ENCODE measurements at places on chromosomes 3 and 15.

- no peak for DNase-seq
Observed at GRCh38 chr3:2910997-2911396, 199.2 kb downstream of the IL5RA start.

- DNase-seq, result no peak
Observed at GRCh38 chr3:170600005-170600624, 14.2 kb upstream of the SLC7A14 start.

GRCh38 chr15:77030928-77031375 lies 36.0 kb downstream of the PSTPIP1 start:
- no peak for DNase-seq

GRCh38 chr3:138219255-138219654 lies 32.2 kb downstream of the ARMC8 start:
- DNase-seq, result no peak

DNA sequence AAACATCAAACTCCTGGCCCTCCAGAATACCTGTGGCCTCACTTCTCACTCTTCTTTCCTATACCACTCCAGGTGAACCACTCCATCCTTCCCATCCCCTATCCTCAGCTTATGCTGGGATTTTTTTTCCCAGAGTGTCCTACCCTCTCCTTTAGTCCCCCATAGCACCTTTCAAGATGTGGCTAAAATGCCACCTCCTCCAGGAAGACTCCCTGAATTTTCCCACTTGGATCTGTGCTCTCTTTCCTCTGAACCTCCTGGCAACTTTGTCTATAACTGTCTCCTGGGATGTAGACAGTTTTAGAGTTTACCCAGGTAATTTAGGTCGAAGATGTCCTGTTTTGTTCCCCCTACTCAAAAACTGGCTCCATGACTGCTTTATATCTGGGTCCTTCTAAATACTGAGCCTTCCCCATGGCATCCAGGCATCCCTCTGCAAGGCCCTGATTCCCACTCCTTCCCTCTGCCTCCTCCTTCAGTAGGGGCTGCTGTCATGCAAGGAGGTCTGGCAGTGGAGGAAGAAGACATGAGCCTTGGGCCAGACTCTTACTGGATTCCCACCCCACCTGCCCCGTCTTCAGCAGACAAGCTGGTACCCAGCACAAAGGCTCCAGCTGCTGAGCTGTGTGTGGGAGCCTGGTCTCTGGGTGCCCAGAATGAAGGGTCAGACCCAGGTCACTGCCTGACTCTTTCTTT lies 161.5 kb downstream of the SMAD6 start:
- DNase-seq, result no peak

DNA sequence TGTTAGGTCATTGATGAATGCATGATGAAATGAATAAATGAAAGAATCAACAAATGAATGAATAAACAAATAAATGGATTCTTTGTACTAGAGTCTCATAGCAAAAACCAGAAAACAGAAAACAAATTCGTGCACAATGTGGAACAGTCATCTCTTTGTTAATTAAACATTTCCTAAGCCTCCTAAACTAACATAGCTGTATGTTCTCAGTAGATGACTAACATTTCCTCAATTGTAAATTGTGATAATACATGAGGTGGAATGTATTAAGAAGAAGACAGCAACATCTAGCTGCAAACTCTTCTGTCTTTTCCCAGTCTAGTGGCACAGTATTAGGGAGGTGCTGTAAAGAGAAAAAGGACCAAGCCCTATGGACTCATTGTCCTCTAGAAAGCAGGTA lies 1021.0 kb downstream of the MCTP2 start:
- no peak for DNase-seq

DNA sequence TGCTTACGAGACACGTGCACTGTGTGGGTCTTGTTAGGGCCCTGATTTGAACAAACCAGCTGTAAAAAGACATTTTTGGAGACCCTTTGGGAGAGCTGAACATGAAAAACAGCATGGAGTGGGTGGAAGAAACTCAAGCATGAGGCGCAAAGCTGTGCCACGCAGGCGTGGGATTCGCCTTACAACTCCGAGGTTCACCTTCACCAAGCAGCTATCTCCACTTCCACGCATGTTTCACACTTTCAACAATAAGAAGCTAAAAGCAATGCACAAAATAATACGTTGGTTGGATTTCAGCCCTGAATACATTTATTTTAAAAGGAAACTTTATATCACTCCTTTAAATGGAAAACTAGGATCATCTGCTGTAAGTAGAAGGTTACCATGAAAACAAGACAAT lies 42.5 kb downstream of the IQSEC1 start:
- no peak for DNase-seq

DNA sequence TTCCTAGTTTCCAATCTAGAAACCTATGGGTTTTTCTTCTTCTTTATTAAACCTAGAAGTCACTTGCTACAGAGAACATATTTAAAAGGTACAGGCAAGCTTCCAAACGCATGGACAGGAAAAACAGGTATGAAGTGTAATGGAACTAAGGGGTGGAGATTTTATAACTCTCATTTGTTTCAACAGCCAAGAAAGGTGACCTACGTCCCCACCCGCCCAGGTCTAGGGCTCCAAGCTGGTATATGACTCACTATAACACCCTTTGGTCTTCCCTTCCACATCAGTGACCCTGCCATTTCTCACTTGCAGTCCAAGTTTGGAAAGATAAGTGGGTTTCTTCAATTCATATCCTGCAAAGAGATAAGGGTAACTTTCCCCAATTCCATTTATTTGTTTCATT lies 6.0 kb upstream of the LIPH start:
- DNase-seq, result no peak

DNA sequence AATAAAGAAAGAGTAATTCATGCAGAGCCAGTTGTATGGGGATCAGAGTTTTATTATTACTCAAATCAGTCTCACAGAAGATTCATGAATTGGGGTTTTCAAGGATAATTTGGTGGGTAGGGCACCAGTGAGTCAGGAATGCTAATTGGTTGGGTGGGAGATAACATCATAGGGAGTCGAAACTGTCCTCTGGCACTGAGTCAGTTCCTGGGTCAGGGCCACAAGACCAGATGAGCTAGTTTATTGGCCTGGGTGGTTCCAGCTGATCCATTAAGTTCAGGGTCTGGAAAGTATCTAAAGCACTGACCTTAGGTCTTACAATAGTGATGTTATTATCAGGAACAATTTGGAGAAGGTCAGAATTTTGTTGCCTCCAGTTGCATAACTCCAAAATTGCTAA lies 998.6 kb upstream of the EPHA6 start:
- no peak for DNase-seq

- DNase-seq, result peak; percentile 1
Observed at GRCh38 chr15:26449291-26449690, 323.6 kb downstream of the GABRB3 start.

DNA sequence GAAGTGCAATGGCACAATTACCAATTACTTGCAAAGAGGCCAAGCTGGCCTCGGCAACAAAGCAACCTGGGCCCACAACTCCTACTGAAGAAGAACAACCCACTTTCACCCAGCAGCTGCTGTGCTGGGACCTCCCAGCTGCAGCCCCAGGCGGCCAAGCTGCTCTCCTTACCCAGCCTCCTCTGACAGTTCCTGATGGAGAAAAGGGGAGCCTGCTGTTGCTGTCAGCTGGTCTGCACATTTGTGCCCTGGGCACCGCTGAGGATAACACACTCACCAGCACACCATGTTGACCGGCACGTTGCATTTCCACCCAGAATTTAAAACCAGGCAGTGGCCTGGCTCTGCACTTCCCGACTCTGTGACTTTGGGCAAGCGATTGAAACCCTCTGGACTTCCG lies 33.6 kb downstream of the SSUH2 start:
- no peak for DNase-seq

GRCh38 chr3:126926684-126927400 lies 56.1 kb upstream of the PLXNA1 start:
- DNase-seq, result peak; percentile 78

DNA sequence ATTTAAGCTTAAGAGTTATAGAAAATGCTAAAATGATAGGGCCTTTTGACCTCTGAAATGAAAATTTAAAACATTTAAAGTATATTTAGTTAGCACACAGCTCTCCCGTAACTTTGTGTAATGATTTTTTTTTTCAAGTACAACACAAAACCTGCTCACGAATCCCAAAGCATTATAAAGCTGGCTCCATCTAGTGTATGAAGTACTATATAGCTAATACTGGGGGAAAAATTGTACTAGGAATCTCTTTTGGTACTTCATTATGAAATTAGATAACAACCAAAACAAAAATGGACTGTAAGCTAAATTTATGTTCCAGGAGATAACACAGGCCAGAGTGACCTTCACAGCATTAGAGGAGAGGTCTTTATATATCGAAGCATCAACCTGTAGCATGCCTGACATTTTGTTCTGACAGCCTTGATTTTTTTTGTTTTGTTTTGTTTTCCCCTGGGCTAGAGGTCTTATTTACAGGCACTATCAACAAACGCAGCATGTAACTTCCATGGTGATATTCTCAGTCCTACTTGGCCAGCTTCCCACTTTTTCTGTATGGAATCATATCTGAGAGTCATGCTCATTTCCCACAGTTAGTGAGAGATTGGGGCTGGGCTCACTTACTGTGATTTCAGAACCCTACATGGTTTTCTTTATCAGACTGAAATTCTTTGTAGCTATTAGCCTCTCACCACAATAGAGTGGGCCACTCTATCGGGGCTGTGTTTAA lies 116.3 kb downstream of the MITF start:
- DNase-seq, result peak; percentile 41

GRCh38 chr15:28030801-28031200 lies 68.3 kb downstream of the OCA2 start:
- DNase-seq, result no peak

GRCh38 chr3:66823532-66823931 lies 174.6 kb upstream of the KBTBD8 start:
- DNase-seq, result no peak

DNA sequence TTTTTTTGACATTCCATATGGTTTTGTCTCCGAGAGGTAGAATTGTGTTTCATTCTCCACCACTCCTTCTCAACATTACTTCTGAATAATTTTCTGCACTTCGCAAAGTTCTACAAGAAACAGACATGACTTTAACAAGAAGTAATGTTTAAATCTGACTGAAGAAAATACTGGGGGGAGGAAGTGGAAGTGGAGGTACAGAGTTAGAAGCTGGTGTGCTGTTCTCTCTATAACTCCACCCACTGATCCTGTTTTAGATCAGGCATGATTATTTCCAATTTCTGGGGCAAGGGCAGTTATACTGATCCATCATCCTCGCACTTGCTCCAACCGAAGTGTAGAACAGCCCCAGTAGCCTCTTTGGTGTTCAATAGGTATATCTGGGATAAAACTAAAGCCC lies 9.2 kb upstream of the MCCC1 start:
- DNase-seq, result no peak

DNA sequence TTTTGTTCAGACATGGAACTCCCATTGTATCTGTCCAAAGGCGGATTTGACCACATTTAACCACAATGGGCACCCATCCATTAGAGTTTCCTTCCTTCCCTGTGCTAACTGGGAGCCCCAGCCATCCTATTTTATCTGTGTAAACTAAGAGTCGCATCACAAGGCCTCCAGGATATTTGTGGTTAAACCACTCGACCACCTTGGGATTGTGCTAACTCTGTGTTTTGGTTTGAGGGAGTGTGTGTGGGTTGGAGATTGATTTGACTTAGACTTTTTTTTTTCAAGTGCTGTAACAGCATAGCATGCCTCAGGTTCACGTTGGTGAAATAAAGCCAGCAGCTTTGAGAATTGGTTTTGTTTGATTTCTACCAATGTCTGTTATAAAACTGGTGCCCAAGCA lies 100.4 kb upstream of the TP63 start:
- peak; percentile 49 for DNase-seq

DNA sequence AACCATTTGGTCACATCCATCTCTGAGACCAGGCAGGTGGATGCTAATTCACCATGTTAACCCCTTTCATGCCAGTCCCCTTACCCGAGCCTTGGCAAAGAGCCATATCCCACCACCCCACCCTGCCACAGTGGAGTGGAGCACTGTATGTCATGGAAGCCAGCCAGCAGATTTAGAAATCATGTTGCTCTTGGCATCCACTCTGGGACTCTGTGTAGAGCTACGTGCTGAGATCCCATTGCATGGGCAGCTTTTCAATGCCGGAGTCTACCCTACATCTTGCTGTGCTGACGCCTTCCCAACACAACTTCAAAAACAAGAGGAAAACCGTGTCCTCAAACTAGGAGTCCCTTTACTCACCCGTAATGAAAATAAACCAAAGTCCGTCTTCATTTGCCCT lies 131.0 kb downstream of the NTRK3 start:
- DNase-seq, result peak; percentile 7

- peak; percentile 21 for DNase-seq
Observed at GRCh38 chr3:9253327-9253726, 3.9 kb upstream of the SRGAP3 start.

GRCh38 chr15:80585544-80586018 lies 109.5 kb upstream of the ABHD17C start:
- DNase-seq, result no peak

DNA sequence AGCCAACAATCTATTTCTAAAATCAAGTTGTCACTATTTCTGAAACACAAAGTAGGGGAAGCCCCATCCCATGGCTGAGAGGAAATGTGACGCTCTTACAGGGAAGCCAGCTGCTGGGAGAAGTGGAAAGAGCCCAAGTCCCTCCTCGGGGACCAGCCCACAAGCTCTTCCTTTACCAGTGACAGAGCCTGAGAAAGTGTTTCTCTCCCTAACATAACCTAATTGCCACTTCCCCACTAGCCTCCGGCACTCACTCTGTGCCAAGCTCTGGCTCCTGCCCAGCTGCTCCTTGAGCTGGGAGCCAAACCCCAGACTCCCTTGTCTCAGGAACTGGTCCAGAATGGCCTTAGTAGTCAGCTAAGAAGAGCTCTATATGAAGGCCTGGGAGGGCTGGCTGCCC lies 42.9 kb downstream of the TNFAIP8L3 start:
- DNase-seq, result no peak

DNA sequence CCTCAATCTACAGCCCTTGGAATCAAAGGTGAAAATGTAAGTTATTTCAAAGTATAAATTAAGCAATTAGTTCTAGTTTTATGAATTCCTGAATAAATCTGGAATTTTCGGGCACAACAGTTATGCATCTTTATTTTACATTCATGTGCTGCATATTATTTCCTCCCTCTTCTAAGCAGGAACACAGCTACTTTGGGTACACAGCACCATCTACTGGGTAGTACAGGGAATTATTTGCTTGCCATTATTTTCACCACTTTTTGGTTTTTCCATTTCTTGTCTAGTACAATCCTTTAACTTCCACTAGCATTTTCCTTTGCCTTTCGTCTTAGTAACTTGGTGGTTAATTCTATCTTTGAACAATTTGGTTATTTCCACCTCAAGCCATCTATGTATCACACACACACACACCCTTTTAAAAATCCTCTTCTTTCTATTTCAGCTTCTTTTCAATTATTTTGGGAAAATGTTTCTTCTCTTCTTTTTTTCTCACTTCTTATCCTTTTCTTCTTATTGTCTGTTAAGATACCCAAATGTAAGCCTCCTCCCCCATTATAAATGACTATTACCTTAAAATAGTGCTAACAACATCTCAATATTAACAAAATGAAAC lies 451.0 kb downstream of the MFSD1 start:
- DNase-seq, result peak; percentile 65

DNA sequence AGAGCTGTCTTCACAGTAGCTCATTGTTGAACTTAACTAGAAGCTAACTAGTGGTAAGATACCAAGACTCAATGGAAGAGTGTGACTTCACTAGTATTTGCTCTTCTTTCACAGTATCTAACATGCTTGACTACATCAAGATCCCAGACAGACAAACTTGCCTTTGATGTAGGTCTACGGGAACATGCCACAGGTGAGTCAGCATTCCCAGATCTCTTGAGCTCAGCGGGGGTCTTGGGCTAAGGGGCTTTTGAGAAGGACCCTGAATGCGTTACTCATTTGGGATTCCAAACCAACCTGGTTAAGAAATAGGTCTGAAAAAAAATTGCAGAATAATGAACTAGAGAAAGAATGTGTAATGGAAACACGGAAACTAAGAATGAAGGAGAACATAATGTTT lies 222.4 kb downstream of the RYR3 start:
- no peak for DNase-seq

All from fibroblast of skin of scalp (primary cell).